ENCODE measurements at places on chromosomes 12 and 14.

- DNase-seq: no peak
These were observed 5.1 kb upstream of the USP30 start for GRCh38 chr12:109047081-109047805.

DNA sequence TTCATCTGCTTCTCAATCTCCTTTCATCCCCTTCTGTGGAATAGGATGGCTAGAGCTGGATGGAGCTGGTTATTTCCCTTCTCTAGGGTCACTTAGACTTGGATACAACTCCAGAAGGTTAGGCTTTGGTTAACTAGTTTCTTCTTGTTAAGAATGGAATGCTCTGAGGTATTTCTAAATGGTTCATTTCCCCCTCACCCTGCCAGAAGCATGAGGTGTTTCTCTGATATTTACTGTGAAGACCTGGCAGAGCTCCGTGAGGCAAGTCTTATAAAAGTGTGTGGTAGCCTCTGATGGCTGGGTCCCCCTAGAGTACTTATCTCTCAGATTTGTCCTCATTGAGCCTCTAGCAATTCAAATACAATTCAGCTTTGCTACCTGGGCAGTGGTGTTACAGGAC, 207.9 kb downstream of the SLC16A7 start:
- no peak for DNase-seq

DNA sequence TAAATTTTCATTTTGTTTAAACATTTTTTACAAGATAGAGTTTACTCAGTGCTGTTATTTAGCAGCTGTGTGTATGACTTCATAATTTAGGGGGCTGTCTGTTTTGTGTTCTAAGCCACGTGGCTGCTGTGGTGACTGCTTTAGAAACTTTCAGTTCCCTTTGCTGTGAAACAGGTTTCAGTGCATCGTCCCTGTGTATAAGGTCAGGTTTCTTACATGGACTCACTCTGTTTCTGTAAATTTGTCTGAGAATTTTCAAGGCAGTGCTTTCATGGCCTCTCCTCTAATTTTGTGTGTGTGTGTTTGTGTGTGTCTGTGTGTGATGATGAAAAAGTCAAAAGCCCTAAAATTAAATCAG, 32.4 kb downstream of the BICD1 start:
- DNase-seq: no peak

GRCh38 chr12:67151886-67152285, 117.3 kb upstream of the CAND1 start:
- DNase-seq: no peak
